Activated naive CD8-positive, alpha-beta T cell treated with anti-CD3 and anti-CD28 coated beads, Interleukin-2, amount 50 U/mL, for 16 hours (primary cell): ENCODE measurements at places on chromosomes 13 and 19.

- no peak for DNase-seq
These were observed 16.3 kb downstream of the PBX4 start for GRCh38 chr19:19602136-19602712.

DNA sequence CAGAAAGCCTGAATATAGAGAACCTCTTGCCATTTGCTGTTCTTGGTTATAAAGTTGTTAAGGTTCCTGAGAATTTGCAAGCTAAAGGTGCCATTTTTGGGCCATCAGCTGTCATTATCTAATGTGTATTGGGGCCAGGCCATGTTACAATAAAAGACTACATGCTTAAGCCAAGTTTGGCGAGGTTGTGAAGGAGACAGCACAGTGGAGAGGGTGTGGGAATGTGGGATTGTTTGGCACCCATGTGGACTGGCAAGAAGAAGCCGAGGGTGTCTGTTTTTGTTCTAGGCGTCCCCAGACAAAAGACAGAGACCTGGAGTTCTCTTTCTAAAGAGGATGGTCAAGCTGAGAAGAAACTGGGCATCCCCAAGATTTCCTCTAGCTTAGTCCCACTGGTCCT lies 64.7 kb downstream of the ZNF44 start:
- no peak for DNase-seq

- no peak for DNase-seq
These were observed 66.0 kb upstream of the TNFRSF19 start for GRCh38 chr13:23504180-23504579.

DNA sequence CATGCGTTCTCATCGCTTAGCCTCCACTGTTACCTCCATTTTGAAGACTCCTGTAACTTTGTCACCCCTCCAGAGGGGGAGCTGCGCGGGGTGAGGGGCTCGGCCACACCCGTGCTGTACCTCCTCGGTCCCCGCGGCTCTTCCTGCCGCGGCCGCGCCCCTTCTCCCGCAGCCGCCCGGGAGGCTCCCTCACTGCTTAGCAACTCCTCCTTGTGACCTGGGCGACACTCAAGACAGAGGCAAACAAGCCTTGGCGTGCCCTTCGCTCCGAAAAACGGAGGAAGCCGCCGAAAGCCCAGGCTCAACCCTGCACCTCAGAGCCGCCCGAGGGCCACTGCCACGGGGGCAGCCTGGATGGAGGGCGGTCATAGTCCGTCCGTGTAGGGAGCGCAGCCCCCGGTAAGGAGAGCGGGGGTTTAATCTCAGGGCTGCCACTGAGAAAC lies 494.3 kb downstream of the FOXO1 start:
- no peak for DNase-seq

- no peak for DNase-seq
These were observed 45.4 kb downstream of the FAM124A start for GRCh38 chr13:51267622-51268021.

DNA sequence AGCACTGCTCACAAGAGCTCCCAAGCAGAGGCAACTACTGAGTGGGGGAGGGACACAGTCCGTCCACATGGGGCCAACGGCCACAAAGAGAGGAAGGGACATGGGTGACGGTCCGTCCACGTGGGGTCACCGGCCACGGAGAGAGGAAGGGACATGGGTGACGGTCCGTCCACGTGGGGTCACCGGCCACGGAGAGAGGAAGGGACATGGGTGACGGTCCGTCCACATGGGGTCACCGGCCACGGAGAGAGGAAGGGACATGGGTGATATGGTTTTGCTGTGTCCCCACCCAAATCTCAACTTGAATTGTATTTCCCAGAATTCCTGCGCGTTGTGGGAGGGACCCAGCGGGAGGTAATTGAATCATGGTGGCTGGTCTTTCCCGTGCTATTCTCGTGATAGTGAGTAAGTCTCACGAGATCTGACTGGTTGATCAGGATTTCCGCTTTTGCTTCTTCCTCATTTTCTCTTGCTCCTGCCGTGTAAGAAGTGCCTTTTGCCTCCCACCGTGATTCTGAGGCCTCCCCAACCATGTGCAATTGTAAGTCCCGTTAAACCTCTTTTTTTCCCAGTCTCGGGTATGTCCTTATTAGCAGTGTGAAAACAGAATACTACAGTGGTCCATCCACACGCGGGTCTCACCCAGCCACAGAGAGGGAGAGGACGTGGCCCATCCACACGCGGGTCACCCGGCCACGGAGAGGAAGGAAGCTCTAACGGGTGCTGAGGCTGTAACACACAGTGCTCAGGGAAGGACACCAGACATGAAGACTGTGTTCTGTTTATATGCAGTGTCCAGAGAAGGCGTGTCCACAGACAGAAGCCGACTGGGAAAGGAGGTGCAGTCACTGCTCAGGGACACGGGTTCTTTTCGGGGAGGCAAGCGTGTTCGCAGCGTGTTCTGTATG lies 48.5 kb downstream of the GAS6 start:
- DNase-seq: no peak

DNA sequence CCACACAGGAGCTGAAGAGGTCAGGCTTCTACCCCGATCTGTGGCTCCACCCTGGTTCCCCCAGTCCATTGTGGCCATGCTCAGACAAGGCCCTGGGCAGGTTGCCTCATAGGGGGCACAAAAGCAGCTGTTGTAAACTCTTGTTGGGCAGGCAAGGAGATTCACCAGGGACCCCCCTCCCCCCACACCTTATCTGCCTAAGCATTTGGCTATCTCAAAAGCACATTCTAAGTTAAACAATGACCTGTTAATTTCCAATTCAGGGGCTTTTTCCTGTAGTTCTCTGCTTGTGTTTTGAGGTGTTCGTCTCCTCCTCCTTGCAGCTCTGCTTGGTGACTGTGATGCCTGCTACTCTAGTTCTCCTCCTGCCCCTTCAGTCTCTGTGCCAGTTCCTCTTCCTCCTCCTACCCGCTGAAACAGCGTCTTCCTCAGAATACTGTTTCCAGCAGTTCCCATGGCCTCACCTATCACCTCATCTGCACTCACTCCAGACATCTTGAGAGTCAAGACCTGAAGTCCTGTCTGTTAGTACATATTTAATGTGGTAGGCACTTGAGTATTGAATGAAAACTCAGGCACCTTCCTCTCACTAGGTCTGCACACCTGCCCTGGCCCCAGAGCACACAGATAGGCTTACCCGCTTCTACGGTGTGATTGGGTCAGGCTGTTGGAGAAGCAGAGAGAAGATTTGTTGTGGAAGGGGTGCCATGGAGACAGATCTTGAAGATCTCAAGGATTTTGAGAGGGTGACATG lies 31.7 kb downstream of the SPATA13 start:
- no peak for DNase-seq

GRCh38 chr13:50485979-50486935 lies 357.2 kb downstream of the DLEU7 start:
- no peak for DNase-seq

DNA sequence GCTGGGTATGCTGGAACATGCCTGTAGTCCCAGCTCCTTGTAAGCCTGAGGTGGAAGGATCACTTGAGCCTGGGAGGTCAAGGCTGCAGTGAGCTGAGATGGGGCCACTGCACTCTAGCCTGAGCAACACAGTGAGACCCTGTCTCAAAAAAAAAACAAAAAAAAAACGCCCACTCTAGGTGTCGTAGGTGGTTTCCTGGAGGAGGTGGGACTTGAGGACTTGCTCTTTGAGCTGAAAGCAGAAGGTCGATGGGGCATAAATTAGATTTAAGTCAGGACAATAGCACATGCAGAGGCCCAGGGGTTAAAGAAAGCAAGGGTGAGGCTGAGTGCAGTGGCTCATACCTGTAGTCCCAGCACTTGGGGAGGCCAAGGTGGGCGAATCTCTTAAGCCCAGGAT lies 12.9 kb upstream of the ILF3 start:
- DNase-seq: no peak

DNA sequence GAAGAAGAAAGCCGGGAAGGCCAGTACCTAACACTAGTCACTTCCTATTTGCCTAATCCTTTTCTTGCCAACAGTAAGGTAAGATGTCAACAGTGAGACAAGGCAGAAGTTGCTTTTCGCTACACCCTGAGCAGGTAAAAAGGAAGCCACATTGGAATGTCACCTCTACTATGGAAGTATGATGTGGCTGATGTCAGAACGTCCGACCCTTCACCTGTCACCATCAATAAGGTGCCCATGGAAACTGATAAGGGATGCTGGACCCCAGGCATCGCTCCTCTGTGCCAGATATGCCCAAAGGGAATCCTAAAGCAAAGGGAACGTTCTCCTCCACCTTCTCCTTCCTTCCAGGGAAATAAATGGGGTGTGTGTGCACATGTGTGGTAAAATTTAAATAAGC lies 34.3 kb downstream of the COL4A1 start:
- no peak for DNase-seq

- no peak for DNase-seq
These were observed 39.9 kb upstream of the CEACAM8 start for GRCh38 chr19:42634409-42635232.

- DNase-seq: no peak
These were observed 13.6 kb downstream of the CSNK1A1L start for GRCh38 chr13:37091835-37092234.

- DNase-seq: no peak
These were observed 14.6 kb downstream of the SIGLEC7 start for GRCh38 chr19:51156710-51157109.

GRCh38 chr19:21934593-21934992 lies 76.2 kb downstream of the ZNF208 start:
- no peak for DNase-seq

DNA sequence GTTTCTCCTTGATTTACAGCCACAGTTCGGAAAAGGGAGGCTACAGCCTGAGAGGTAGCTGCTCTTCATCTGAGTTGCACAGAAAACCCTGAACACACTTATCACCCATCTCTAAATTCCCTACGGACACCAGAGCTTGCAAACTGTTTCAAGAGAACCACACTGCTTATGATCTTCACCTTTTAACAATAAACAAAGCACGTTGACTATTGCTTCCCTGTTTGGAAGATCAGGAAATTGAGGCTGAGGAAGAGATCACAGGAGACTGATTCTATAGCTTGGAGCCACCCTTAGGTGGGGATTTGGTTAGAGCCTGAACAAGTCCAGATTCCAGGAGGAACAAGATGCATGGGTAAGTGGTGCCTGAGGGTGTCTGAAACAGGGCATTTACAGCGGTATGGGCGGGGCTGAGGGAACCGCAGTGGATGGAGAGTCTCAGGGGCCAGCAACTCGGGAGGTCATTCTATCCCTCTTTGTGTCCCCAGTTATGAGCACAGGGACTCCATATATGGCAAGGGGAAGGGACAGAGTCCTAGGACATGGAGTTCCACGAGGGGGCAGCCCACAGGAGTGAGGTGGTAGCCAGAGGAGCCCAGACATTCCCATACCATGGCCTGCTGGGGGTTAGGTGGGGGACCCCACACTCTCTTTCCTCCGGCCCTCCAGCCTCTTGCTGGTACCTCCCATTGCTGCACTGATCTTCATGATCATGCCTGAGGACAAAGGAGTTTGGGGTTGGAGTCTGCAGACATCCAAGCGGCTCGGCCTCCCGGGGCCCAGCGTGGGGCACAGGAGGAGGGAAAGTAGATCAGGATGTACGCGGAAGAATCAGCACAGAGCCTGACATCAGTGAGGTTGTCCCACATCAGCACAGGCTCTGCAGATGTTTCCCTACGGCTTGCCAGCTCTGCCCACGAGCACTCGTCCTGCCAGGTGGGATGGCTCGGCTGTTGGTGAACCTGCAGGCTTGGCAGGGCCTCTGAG lies 162.3 kb upstream of the ZNF536 start:
- DNase-seq: no peak

DNA sequence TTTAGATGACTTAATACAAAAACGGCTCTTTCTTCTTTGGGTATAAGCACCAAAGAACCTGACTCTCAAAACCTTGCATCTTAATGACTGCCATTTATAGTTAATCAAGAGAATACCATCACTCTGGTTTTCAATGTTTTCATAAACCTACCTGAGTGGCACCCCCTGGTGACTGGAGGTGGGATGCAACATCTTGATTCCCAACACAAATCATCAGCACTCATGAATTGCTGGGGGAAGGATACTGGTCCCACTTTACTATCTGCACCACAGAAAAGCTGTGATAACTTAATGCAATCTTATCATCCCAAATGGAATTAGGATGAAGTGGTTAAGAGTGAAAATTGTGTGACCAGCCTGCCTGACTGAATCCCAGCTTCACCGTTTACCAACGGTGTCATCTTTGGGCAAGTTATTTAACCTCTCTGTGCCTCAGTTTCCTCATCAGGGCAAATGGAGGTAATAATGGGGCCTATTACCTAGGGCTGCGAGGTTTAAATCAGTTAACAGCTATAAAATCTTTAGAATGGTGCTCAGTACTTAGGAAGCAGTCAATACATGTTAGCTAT lies 366.4 kb downstream of the KLF12 start:
- no peak for DNase-seq

GRCh38 chr19:55624109-55625003 lies at the start of gene ZNF784:
ZNF784 (minus strand) TSS chr19:55624566; CDS start chr19:55624561, 5 bp downstream.
- DNase-seq: peak; percentile 83

DNA sequence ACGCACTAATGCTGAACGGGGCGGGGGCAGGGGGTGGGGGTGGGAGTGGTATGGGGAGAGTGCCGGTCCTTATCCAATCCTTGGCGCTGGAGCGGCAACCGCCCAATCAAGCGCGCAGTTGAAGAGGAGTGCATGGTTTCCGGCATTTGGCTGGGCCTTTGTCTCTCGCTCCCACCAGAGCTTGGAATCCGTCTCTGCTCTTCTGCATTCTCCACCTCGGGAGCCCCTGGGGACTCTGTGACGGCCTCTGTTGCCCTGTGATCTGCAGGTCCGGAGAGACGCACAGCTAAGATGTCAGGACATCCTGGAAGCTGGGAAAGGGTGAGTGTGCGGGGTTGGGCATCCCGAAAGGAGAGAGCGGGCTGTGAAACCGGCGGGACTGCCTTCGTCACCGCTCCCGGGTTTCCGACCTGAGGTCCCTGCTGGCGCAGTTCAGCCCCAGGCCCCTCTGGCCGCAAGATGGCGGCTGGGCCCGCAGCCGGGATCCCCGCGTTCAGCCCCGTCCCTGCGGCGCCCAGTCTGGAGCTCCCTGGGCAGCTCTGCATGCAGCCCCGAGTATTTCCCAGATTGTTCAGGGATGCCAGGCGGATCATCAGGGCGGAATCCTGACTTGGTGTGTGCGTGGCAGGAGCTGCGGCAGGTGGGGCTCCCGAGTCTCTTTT lies 53.6 kb upstream of the ZNF254 start:
- DNase-seq: peak; percentile 61

GRCh38 chr19:934865-935479 lies 9.1 kb downstream of the ARID3A start:
- DNase-seq: no peak

DNA sequence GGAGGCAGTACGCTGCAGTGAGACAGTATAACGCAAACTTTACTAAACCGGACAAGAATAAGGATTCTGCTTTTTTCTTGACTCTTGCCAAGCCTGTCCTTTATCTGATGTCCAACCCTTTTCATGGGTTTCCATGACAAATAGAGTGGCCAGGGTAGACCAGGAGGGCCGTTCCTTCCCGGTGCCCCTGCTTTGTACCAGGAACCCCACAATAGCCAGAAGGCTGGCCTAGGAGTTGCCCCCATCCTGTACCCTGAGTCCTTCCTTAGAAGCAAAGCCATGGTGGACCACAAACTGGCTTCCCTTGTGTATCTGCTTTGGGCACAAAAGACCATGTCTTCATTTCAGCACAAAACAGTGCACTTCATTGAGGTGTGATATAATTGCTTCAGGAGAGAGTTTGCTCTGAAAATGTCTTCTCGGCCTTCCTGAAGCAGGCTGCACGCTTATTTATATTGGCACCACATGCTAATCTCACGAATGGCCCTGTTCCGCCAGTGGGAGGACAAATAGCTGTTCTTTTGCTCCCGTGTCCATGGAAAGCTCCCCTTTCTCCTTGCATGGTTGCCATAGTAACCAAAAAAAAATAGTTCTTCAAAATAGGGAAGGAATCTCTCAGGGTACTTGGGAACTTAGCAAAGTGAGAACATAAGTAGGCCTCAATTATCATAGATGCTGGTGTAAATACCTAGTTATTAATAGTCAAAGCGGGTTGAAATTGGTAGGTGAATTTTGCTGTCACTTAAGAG lies 222.1 kb downstream of the ZIC5 start:
- no peak for DNase-seq
